ENCODE measurements at places on chromosomes 5 and 9.

DNA sequence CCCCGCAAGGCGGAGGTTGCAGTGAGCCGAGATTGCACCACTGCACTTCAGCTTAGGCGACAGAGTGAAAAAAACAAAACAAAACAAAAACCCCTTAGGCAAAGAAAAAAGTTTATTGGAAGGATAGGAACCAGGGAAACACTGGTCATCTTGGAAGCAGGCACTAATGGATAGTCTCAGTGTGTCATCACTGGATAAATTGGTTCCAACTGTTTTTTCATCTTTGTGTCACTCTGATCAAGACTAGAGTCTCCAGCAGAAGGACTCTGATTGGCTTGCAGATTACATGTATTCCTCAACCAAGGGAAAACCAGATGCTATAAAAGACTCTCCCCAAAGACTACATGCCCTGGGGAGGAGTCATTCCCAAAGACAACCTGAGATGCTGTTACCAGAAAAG is 35.0 kb upstream of the HMHB1 start:
- DNase-seq, result no peak

DNA sequence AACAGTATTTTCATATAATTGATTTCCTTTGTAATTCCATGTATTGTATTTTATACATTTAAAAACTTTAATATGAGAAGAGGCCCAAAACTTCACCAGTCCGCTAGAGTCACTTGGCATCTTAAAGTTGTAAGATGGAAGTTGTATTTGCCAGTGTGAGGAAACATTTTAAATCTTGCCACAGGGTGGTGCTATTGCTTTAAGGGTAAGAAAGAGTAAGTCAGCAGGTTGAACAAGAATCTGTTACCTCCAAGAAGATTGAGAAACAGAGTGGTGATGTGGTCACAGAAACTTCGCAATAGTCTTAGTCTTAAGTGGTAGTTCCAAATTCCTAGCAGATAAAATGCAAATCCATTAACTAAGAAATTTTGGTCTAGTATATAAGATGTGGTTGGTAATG is 39.8 kb upstream of the RANBP6 start:
- DNase-seq, result peak; percentile 45

- DNase-seq, result no peak
Observed at GRCh38 chr9:35257986-35258659, 96.3 kb downstream of the UNC13B start.

- no peak for DNase-seq
Observed at GRCh38 chr5:157677931-157678330, 6.6 kb downstream of the C5orf52 start.

DNA sequence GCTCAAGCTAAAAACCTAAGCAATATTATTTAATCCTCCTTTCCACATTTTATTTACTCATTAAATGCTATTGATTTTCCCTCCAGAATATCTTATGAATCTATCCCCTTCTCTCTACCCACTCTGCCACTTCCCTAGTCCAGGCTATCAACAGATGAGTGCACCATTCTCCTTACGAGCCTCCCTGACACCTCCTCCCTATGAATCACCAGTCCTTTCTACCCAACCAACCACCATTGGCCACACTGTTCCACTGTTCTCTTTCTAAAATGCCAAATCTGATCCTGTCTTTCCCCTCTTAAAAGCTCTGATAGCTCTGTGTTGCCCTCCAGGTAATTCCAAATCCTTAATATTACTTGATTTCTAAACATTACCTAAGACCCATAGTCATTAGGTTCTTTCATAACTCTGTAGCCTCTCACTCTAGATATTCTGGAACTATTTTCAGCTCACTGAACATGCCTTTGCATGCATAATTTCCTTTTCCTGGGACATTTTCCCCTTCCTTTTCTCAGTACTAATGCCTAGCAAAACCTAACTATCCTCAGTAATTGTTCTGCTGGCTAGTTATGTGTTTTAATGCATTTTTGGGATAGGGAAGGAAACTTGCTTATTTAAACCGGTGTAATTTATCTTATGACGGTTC is 126.3 kb downstream of the UNC13B start:
- no peak for DNase-seq

- DNase-seq, result no peak
Observed at GRCh38 chr5:5309645-5310044, 112.8 kb upstream of the ICE1 start.

DNA sequence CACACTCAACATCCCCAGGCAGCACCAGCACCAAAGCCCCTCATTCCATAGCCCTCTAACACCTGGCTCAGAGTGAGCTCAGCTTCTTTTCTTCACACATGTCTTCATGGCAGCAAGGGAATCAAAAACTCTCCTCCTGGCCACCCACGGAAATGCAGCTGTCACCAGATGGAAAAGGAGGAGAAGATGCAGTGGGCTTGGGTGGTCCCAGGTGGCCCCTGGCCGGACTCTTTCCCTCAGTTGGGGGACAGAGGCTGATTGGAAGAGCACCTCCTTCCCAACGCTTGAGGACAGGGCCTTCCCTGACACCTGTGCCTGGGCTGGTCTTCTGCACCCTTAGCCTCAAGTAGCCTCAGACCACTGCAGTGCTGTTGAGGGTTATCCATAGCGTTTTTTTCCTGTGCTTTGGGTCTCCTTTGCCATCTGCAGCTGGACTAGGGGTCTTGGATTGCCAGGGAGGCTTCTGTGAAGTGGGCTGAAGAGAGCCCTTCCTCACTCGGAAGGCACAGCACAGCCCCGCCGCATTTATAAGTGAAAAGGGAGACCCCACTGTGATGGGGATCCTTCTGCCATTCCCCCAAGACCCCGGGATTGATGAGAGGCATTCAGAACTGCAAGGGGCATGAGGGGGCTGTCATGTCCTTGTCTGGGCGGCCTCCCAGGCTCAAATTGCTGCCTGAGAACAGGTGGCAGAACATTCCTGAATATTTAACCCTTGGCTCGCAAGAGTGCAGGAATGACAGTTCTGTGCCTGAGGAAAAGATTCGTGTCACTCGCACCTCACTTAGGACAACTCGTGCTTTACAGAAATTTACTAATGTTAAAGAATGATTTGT is 200.0 kb downstream of the AUH start:
- DNase-seq, result no peak

DNA sequence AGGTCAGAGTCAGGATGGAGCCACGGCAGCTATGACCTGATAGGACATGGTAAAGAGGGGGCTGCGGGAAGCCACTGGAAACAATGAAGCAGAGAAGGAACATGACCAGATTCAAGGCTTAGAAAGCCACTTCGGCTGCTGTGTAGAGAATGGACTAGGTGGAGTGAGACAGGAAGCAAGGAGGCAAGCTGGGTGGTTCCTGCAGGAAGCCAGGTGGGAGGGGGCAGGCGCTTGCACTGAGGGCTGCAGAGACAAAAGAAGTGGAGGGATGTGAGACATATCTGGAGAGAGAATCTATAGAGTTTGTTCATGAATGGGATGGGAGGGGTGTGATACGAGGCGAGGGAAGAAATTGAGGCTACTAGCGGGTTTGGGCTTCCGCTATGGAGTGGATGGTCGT is 19.0 kb upstream of the N4BP3 start:
- DNase-seq, result no peak

DNA sequence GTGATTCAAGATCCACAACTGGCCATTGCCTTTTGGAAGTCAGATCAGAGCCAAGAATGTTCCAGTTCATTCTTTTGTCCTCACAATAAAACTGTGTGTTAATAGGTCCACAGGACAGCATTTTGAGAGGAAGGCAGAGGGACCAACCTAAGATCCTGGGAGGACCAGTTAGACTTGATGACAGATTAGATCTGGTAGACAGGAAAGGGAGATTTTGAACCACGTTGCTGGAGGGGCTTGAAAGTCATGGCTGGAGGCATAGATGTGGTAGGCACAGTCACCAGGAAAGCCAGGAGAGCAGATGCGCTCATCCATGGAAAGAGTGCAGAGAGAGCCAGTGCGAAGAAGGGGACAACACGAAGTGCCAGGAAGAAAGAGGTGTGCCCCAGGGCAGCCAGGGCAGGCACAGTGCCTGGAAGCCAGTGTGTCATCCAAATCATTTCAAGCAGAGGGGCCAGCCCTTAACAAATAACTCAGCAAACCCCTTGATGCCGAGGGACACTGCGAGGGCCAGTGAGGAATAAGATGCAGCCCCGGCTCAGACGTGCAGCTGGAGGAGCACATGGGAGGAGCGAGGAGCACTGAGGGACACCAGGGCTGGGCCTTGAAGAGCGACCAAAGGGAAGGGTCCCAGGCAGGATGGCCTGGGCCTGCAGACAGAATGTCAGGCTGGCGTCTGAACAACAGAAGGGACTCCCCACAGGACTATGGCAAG is 12.8 kb upstream of the SLC2A8 start:
- no peak for DNase-seq

- DNase-seq, result no peak
Observed at GRCh38 chr9:21747175-21747574, 55.3 kb upstream of the MTAP start.

GRCh38 chr9:77935211-77935610 is 96.4 kb downstream of the GNAQ start:
- DNase-seq, result no peak

- DNase-seq, result no peak
Observed at GRCh38 chr5:137201876-137202275, 297.2 kb downstream of the SPOCK1 start.

DNA sequence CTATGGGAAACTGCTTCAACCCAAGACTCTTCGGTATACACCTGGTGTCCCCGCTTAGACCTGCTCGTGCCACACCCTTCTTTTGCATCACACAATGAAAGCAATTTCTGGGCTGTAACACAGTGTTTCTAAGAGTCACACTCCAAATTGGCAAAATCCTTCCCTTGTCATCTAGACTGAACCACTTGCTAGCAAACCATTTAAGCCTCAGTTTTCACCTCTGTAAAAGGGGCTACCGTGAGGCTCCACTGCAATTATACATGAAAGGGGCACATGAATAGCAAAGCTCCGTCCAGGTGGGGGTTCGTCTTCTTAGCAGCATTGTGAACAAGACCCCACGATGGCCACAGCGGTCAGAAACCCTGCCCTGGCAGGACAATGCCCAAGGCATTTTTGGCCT is 166.8 kb downstream of the PAX5 start:
- DNase-seq, result no peak

GRCh38 chr9:127545196-127546124 is 66.6 kb upstream of the STXBP1 start:
- no peak for DNase-seq

DNA sequence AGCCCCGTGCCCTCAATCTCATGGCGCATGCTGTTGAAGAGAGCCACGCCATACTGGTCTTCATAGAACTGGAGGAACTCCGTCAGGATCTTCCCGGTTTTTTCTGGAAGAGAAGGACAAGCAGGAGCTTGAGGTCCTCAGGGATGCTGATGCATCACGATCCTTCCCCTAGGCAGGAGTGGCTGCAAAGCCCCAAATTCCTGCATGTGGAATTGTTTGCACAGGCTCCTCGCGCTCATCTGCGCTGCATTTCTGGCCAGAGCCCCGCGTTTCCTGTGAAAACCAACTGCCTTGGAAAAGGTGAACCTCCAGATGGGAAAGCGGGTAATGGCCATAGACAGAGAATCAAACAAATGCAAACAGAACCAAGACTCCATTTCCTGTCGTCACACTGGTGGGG is 80.4 kb downstream of the LRSAM1 start:
- DNase-seq, result no peak

- DNase-seq, result peak; percentile 47
Observed at GRCh38 chr9:17135295-17136160, 688 bp downstream of the CNTLN start.

DNA sequence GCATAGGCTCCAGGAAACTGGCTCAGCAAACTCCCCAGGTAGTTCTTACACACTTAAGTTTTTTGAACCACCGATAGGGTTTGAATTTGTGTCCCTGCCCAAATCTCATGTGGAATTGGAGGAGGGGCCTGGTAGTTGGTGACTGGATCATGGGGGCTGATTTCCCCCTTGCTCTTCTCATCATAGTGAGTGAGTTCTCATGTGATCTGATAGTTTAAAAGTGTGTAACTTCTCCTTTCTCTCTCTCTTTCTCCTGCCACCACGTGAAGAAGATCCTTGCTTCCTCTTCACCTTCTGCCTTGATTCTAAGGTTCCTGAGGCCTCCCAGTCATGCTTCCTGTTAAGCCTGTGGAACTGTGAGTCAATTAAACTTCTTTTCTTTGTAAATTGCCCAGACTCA is 22.4 kb upstream of the HACD4 start:
- DNase-seq, result no peak

DNA sequence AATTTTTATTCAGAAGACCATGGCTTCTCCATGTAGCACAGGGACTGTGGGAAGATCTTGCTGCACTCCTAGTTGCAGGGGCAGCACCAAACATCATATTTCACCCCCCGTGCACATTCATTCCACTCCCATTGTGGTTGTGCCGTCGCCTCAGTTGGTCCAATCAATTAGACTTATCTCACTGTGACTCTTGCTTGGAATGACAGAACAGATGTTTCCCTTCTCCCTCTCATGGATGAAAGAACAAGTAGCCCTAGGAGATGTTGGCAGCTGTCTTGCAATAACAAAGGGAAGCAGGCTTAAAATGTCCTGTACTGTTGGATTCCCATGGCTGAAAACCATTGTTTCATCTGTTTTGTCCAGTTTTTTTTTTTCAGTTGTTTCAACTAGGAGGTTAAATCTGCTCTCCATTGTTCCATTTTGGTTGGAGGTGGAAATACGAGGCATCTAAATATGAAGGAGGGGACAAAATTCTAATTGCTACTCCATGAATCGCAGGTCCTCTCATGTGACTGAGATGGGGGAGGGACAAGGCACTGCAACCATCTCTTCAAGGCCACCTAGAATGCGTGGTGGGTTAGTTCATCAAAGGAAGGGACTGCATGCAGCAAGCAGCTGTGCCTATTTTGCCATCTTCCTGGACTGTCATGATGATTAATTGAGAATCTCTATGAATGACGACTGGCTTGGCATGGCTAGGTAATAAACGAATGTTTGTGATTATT is 214.4 kb downstream of the NSG2 start:
- no peak for DNase-seq

GRCh38 chr5:38479315-38479904 is 77.0 kb downstream of the LIFR start:
- no peak for DNase-seq

GRCh38 chr5:157993986-157994691 is 135.2 kb upstream of the CLINT1 start:
- DNase-seq, result no peak

- DNase-seq, result no peak
Observed at GRCh38 chr5:112511920-112512319, 92.8 kb upstream of the EPB41L4A start.

DNA sequence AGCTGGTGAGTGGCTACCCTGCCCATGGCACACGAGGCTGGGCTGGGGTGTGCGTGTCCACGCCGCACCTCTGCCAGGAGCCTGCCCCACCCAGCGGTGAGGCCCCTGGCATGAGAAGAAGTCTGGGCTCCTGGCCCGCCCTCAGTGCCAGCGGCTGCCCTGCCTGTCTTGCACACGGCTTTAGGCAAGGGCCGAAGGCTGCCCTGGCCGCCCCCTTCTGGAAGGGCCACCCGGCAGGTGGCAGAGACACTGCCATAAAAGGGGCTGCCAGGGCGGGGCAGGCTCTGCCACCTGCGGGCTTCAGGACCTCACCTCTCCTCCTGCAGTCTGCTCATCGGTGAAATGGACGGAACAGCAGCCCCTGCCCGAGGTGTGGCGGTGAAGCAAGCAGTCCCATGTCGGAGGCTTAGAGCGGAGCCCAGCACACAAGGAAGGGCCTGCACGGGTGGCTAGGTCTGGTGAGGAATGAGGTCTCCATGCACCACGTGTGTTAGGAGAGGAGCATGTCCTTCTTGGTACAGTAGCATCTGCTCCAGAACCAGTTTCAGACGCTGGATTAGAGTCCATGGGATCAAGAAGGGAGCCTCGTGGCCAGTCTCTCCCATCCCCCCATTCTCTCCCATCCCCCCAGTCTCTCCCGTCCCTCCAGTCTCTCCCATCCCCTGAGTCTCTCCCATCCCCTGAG is 34.8 kb upstream of the TMEM250 start:
- DNase-seq, result no peak
